ENCODE measurements at places on chromosomes 12 and 14.

DNA sequence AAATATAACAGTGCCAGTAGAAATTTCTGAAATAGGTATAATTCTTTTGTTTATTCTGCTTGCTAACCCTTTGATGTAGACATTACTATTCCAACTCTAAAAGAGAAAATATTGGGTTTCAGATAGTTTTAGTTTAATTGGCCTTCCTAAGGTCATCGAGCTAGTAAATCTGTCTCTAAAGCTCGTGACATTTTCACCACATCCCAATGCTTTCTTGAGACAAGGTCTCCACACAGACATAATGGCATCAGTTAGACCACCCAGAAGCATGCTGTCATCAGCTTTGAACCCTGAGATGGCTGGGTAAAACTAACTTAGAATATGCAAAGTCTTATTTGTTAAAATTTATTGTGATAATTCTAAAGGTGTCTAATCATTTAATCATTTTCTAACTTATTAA lies 52.0 kb downstream of the PIK3C2G start:
- DNase-seq = no peak

DNA sequence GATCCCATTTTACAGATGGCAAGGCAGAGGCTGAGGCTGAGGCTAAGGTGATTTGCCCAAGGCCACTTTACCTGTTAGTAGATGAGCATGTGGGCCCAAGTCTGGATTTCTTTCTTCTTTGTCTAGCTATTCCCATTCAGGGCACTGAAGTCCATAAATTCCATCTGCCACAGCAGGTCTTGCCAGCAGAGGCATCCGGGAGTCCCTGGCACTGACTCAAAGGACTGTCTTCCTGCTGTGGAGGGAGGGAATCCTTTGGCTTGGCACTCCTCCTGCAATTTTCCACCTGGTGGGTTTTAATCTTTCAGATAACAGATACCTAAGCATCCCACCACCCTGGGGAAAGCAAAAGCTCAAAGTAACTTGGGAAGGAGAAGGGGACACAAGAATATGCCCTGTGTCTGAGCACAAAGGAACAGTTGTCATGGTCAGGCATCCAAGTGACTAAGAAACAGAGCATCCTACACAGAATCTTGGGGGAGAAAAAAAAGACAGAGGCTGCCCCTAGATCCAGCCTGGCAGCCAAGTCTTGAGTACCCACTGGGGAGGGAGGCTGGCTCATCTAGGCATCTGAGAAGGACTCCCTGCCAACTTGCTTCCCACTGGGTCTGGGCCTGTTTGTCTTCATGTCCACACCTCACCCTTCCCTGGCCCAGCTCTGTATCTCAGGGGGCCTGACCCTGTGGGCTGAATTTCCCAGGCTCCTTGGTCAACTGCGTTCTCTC lies 35.6 kb upstream of the CMKLR1 start:
- DNase-seq = no peak

DNA sequence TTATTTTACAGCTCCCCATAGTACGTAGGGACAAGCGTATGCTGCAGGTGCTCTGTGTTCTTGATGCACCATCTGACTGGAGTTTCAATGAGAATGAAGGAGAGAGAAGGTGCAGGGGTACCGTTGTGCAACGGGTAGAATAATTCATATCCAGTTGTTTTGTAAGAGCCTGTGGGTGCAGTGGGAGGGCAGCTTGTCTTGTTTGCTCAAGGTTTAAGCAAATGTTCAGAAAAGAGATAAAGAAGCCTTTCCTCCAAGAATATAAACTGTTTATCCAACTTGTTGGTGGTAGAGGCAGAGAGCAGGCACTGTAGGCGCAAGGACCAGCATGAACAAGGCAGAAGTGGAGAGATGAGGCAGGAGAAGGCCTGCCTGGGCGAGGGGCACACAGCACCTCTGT lies 64.2 kb downstream of the ADCK1 start:
- no peak for DNase-seq

DNA sequence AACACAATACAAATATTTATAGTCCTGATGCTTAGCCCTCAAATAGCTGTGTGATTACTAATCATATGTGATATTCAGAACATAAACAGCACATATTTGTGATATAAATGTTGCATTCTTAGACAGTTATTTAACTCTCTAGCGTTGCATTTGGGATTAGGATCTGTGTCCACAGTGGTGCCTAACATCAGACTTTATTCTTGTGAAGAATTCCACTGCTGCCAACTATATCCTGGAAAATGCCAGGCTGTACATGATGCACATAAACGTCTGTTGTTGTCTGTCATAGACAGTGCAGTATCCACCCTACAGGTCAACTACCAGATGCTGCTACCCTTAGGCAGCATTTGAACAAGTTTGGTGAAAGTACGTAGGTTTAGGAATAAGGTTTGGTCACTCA lies 39.0 kb downstream of the SLC38A4 start:
- no peak for DNase-seq

DNA sequence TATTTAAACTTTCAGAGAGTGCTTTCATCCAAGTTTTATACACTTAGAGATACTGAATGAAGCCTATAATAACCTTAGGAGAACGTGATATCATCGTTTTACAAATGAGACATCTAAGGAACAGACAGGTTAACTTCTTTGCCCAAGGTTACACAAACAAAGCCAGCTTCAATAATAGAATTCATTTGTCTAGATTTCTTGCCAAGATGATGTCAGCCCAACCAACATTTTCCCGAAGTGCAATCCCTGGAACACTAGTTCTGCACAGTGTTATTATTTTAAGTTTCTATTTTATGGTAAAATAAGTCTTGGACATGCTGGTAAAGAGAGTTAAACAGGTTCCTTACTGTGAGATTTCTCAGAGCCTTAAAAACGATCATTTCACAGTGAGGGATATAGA lies 174.6 kb downstream of the SLC25A21 start:
- DNase-seq = no peak

DNA sequence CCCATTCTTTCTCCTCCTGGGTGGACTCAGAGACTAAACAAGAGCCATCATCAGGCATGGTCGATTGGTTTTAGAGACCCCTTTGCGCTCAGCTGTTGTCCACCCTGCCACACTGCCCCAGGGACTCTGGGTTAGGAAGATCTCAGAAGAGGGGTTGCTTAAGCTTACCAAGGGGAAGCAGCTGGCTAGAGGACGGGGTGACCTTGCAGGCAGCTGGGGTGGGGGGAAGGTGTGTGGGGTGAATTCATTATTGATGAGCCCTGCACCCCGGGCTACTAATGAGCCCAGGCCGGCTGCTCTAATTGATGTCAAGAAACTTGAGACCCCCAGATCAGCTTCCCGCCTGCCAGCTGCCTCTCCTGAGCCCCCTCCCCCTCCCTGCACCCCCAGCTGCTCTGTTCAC lies 8.7 kb upstream of the ZNF385A start:
- no peak for DNase-seq

GRCh38 chr14:87264272-87264785 lies 728.7 kb downstream of the GALC start:
- DNase-seq = no peak

DNA sequence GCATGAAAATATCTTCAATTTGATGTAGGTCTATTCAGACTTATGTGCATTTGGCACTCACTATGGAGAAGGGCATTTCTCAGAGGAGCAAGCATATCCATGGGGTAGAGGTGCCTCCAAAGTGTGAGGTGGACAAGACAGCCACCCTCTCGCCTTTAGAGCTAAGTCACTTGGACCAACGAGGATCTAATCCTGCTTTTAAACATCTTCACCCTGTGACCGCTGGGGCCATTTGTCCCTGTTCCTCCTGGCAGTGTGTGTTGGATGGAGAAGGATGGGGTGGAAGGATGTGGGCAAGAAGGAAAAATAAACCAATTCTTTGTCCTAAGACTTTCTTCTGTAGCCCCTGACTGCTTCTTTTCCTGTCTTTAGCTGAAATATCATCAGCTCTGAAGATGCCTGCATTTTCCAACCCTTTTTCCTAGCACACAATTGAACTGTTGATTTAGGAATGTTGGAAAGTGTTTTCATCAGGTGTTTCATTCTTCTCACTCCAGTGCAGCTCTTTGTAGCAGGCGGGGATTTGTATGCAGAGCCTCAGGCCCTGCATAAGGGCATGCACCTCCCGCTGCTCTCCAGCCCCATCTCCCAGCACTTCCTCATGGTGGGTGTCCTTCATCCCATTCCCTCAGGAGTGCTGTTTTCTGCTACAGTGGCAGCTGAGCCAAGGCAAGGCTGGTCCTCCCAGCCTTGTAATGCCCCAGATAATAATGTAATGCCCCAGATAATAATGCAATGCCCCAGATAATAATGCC lies 5.3 kb downstream of the FGF6 start:
- DNase-seq = no peak

GRCh38 chr14:22122227-22122818 lies 448.7 kb upstream of the OR4E1 start:
- no peak for DNase-seq

- no peak for DNase-seq
Observed at GRCh38 chr14:96217376-96217913, 12.8 kb downstream of the BDKRB2 start.

DNA sequence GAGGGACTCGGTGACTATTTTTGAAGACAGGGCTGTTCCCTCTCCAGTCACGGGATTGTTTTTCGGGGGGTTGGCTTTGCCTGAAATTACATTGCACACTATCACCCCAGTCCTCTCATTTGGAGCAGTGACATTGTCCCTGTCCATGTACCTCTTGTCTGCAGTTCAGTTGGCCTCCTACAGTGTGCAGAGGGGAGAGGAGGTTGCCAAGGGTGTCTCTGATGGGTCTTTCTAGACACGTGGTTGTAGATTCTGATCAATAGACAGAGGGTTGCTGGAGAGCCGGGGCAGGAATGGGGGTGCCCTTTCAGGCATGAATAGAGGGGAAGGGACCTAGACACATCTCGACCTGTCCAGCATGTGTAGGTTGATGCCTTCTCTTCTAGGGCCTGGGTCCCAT lies 1.2 kb downstream of the TMEM120B start:
- no peak for DNase-seq

DNA sequence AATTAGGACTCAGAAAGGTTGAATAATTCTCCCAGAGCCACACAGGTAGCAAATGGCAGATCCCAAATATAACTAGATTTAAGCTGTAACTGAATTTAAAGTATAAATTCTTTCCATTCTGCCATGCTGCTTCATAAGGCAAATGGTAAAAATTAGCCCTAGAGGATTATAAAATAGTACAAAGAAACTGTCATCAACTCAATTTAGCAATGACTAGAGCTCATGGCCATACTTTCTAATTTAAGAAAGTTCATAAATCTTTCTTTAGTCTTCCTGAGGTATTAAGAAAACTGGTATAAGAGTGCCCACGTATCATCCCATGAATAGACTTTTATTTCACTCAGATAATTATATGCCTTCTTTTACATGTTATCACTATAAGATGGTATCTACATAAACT lies 34.8 kb downstream of the MED13L start:
- no peak for DNase-seq

GRCh38 chr12:47549258-47549657 lies 156.6 kb downstream of the RPAP3 start:
- DNase-seq = no peak

DNA sequence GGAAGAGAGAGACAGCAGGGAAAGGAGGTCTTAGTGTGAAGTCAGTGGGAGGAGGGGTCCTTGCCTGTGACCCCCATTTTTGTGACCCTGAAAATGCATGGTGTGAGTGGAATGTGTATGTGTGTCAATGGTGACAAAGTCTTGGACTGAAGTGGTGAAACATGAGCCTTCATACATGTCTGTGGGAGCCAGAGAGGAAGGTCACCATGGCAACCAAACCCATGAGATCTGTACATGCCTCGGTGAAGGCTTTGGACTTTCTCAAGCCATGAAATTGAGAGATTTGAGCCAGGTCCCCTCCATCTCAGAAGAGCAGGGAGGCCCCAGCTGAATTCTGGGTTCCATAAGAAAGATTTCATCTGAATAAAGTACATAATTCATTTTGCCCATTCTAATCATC lies 108.7 kb downstream of the TTC8 start:
- DNase-seq = no peak

- DNase-seq = no peak
Observed at GRCh38 chr14:50410071-50410470, 13.4 kb upstream of the CDKL1 start.

DNA sequence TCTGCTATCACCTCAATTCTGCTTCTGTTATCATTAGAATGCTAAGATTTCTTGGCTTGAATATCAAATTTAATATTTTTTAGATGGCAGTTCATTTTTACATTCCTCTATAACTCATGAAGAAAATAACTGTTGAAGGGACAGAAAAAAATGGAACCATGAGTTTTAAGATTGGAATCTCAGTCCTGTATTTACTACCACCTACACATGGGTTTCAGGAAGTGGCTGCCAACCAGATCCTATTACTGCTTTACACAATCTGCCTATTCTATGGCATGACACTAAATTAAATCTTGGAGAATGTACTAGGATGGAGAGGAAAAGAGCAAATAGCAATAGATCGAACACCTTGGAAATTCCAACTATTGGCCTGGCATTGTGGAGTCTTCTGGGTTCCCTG lies 140.8 kb downstream of the DUSP6 start:
- no peak for DNase-seq

DNA sequence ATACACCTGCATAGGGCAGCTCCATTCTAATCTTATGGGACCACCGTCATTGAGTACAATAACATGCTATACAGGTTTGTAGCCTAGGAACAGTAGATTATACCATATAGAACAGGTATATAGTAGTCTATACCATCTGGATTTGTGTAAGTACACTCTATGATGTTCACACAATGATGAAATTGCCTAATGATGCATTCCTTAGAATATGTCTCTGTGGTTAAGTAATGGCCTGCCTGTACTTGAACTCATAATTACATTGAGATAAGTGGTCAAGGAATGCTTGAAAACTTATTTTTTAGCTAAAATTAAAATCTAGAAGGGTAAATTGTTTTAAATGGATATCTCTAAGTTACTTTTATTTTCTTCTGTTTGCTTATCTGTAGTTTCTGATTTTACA lies 152.7 kb downstream of the SRGAP1 start:
- DNase-seq = no peak

GRCh38 chr14:68663385-68664076 lies 129.3 kb downstream of the ZFP36L1 start:
- DNase-seq = peak; percentile 62

GRCh38 chr14:60204104-60204842 lies 39.1 kb upstream of the DHRS7 start:
- no peak for DNase-seq

Data from stimulated activated CD4-positive, alpha-beta T cell treated with anti-CD3 and anti-CD28 coated beads, TNF-alpha, amount 100 ng/mL, for 48 hours (primary cell).